Myocyte (in vitro differentiated cells): ENCODE measurements at places on chromosomes 7 and 10.

DNA sequence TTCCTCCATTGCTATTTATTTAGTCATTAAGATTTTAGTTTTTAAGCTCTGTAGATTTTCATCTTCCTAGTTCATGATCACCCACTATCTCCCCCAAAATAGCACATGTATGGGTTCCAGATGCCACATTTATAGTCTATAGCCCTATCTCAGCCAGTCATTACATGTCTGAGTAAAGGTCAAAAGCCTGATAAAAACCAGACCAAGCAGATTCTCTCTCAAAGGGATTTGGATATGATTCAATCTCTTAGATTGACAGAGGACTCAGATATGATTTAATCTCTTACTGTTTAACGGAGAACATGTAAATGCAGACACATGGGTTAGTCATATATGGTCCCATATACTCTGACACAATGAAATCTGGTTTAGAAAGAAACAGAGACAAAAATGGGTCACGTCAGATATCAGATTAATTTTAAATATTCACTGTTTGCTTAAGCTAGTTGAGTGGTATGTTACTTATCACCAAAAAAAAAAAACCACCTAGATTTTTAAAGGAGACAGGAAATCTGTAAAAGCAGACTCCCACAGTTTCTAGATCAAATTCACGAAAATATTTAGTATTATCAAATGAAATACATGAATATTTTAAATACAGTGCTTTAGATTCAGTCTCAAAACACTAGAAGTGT is 107.0 kb upstream of the LRRN3 start:
- DNase-seq = no peak

DNA sequence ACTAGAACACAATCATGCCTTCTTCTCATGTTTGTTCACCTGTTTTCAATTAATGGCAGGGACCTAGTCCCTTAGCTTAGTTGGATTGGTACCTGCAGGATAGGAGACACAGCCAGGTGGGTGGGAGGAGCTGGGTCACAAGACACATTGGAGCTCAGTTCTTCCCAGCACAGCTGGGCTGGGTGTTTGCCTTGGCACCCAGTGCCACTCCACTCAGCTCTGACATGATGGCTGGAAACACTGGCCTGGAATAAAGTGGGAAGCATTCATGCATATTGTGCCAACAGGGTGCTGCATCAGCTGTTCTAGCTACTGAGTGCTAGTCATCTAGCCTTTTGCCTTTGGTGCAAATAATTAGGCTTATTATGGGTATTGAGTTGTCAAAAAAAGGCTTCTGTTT is 226.1 kb downstream of the PTEN start:
- DNase-seq = peak; percentile 15

GRCh38 chr7:129828989-129829736 is 123.6 kb downstream of the UBE2H start:
- no peak for DNase-seq

- no peak for DNase-seq
Measured at GRCh38 chr7:99422186-99422585, 13.4 kb downstream of the BUD31 start.

GRCh38 chr10:90193240-90193985 is 492.0 kb downstream of the KIF20B start:
- DNase-seq = no peak

DNA sequence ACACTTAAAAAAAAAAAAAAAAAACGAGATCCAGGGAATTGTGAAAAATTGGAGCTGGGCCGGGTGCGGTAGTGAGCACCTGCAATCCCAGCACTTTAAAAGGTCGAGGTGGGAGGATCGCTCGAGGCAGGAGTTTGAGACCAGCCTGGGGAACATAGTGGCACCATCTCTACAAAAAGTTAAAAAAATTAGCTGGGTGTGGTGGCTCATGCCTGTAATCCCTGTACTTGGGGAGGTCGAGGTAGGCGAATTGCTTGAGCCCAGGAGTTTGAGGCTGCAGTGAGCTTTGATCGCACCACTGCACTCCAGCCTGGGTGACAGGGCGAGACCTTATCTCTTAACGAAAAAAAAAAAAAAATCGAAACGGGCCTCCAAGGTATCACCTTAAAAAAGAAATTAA is 2.0 kb downstream of the CLDN4 start:
- no peak for DNase-seq

DNA sequence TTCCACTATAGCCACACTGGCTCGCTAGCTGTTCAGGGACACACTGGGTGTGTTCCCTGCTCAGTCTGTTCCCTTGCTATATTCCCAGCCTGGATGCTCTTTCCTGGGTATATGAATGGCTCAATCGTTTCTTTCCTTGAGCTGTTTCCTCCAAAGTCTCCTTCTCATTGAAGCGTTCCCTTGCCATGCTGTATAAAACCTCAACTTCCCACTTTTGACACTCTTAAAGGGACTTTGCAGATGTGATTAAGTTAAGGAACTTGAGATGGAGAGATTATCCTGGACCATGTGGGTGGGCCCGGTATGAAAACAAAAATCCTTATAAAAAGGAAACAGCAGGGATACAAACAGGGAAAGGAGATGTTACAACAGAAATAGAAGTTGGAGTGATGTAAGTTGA is 973.1 kb downstream of the LRMDA start:
- no peak for DNase-seq

GRCh38 chr10:79179164-79179956 is 110.6 kb downstream of the ZMIZ1 start:
- DNase-seq = no peak

- peak; percentile 44 for DNase-seq
Measured at GRCh38 chr7:98165827-98166667, 45.2 kb upstream of the BHLHA15 start.
